NCI-H1105 (cell line): ENCODE measurements at places on chromosomes 1 and 21.

GRCh38 chr1:58745117-58745516 lies 38.7 kb downstream of the JUN start:
- DNase-seq, result no peak

- DNase-seq, result no peak
Measured at GRCh38 chr1:83499998-83500397, 498.9 kb downstream of the TTLL7 start.

DNA sequence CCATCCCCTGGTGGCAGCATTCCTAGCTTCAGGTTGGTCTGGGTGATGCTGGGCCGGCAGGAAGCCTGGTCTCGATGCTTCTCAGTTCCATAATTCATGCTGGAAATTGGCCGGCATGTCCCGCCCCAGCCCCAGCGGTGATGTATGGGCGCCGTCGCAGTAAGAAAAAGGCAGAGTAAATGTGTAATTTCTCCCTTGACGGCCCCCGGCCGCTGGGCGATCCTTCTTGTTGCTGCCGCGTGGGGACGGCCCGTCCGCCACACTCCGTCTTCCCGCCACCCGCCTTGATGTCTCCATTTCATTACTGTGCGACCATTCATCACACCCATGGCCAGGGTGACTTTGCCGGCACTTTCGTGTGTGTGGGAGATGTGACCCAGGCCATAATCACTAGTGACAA lies 8.5 kb downstream of the DMAP1 start:
- no peak for DNase-seq

GRCh38 chr1:109263597-109264378 lies 14.4 kb downstream of the CELSR2 start:
- no peak for DNase-seq

- no peak for DNase-seq
Measured at GRCh38 chr1:17581389-17582123, 42.1 kb downstream of the ARHGEF10L start.

DNA sequence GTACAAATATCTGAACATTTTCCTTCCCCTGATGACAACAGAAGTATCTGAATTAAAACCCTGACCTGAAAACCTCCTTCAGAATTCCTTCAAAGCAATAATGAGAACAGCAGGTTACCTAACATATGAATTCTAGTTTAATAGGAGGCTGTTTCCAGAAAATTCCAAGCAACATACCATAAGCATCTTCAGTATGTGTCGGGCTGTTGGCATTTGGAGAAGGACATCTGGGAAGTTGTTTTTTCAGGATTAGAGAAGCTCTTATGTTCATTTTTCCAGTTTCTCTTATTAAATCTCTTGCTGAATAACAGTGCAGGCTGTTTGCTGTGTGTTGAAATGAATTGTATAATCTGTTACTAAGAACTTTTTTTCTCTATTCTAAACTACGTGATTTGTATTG lies 101.5 kb downstream of the PLA2G4A start:
- no peak for DNase-seq

- DNase-seq, result no peak
Measured at GRCh38 chr1:61572046-61572445, 152.9 kb downstream of the TM2D1 start.

GRCh38 chr1:25573961-25574360 lies 30.6 kb downstream of the LDLRAP1 start:
- DNase-seq, result no peak

GRCh38 chr1:99503276-99503747 lies 142.6 kb upstream of the PALMD start:
- no peak for DNase-seq

- DNase-seq, result no peak
Measured at GRCh38 chr1:199287206-199287605, 648.4 kb downstream of the PTPRC start.

GRCh38 chr1:41629571-41629970 lies 145.1 kb upstream of the EDN2 start:
- no peak for DNase-seq

DNA sequence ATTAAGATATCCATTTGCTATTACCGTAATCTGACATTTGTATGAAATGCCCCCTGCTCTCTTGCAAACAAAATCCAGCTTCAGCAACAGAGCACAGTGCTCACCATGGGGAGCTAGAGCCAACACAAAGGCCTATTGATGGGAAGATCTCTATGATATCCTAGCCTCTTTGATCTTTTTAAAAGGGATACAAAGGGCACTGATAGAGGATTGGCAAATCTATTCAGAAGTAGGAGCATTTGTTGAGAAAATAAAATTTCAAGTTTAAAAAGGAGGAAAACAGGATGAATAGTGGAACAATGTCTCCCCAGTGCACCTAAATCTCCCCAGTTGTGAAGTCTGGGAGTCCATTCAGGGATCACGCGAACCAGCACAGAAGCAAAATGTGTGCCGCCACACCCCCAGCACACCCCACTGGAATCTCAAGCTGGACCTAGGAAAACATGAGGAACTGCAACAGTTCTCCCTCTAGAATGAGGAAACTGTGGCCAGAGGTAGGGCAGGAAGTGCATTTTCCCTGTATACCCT lies 32.2 kb downstream of the MRAP start:
- no peak for DNase-seq
